IPS DF 6.9 (cell line): ENCODE measurements at places on chromosomes 5 and 9.

- no peak for DNase-seq
Observed at GRCh38 chr5:15948190-15948589, 231.4 kb downstream of the MARCHF11 start.

DNA sequence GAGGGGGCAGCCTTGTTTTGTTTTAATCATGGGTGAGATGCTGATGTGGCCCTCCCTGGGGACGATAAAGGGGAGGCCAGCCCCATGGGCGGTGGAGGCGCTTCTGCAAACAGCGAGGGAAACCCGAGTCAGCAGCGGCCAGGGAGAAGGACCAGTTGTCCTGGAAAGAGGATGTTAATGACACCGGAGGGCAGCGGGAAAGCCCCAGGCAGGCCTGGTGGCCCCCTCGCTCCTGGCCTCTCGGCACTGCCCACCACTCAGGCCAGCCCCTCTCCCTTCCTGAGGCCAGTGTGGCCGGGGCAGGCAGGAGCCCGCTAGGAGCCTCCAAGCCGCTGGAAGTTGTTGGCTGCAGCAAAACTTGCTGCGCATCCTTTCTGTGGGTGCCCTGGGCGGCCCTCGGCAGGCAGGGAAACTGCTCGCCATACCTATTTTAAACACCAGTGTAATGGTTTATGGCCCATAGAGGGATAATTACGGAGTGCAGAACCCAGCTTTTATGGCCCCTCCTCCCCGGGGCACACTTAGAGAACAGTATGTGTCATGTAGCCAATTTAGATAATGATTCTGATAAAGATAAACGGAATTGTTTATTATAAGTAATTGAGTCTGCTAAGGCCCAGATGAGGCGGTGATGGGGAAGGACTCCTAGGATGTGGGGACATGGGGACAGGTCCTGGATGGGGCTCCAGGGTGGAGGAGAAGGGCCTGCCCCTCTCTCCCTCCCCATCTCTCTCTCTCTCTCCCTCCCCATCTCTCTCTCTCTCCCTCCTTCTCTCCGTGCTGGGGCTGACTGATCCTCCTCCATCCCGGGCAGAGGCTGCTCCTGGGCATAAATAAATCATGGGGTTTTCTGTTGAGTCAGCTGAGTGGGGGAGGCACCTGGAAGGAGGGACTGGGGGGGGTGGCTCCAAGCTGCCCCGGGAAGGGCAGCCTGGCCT is 36.9 kb downstream of the LMX1B start:
- no peak for DNase-seq

- no peak for DNase-seq
Observed at GRCh38 chr9:79661279-79661678, 89.5 kb downstream of the TLE4 start.

DNA sequence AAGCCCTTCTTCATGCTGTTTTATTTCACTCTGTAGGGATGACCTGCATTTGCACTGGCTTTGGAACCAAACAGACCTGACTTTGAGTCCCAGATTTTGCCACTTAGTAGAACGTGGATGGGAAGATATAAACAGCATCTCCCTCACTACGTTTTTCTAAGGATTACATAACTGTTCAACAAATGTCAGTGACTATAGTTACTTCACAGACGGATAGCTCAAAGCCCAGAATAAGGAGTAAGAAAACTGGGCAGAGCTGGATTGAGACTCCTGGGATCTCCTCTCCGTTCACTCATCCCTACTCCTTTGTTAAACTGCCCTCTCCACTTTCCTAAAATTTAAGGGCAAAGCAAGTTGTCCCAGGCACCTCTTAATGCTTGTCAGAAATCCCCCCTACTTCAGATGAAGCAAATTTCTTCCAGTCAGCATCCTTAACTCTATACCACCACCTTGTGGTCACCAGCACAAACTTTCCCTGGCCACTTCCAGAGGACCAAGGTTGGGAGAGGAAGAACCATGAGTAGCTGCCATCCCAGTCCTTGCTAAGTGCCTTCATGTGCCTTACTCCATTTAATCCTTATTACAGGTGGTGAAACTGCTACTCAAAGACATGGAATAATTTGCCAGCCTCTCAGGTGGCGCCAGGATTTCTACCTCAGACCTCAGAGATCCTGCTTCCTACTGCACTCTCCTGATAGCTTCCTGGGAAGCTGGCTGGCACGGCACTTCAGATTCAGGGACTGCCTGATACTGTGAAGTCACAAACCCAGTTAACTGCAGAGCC is 38.4 kb downstream of the EGR1 start:
- peak; percentile 60 for DNase-seq

- no peak for DNase-seq
Observed at GRCh38 chr5:37816883-37817282, 23.0 kb downstream of the GDNF start.

DNA sequence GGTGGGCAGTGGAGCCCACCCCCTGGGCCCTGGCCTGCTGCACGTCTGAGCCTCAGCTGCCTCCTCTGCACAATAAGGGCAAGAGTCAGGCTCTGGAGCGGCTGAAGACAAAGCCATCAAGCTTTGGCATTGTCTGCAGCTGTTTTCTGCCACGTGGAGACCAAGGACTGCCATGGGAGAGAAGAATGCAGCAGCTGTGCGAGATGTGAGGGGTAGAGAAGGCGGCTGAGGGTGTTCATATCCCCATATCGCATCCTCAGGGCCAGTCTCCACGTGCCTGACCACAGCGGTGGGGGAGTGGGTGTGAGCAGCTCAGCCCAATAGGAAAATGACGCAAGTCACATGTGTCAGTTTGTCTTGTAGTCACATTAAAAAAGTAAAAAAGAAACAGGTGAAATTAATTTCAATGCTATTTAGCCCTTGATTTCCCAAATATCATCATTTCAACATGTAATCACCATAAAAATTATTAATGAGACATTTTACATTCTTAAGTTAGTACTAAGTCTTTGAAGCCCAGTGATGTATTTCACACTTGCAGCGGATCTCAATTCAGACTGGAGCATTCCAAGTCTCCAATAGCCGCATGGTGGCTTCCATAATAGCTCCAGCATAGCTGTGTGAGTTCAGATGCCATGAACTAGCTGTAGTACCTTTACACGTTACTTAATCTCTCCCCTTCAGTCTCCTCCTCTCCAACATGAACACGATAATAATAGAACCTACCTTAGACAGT is 6.6 kb downstream of the C1QTNF2 start:
- no peak for DNase-seq

GRCh38 chr5:79850316-79850822 is 140.7 kb downstream of the MTX3 start:
- no peak for DNase-seq

- DNase-seq = no peak
Observed at GRCh38 chr9:134488331-134489280, 153.0 kb upstream of the COL5A1 start.

GRCh38 chr5:37957218-37957617 is 117.4 kb upstream of the GDNF start:
- DNase-seq = no peak

DNA sequence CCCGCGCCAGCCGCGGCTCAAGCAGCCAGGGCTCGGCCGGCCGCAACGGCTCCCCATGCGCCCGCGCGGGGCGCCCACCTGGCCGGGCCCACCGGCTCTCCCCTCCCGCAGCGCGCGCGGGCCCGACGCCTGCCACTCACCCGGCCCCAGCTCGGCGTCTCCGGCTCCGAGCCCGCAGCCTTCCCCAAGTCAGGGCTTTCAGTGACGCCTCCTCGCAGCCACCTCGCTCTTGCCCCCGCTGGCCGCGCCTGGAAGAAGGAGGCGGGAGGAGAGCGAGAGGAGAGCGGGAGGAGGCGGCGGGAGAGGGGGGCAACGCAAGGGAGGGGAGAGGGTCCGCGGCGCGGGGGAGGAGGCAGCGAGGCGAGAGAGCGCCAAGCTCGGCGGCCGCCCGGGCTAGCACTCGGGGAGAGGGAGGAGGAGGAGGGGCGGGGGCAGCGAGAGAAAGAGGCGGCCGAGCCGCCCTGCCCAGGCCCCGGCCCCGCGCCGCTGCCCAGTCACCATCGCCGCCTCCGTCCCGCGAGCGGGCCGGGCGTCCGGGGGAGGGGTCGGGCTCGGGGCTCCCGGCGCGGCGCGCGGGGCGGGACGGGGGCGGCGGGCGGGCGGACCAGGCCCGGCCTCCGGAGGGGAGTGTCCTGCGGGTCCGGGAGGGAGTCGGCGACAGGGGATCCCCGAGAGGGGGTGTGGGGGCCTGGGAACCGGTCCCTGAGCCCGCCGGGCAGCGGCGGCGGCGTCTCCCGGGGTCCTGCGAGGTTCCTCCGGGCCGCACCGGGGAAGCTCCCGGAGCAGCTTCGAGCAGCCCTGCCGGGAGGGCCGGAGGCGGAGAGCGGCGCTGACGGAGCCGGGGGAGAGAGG is at the start of gene LHFPL2:
Gene LHFPL2 (minus strand): TSS at position 414 of the 852 bp plus-strand sequence. CDS start 138,559 bp downstream, outside the sequence.
- DNase-seq = no peak
